Hepatocyte (in vitro differentiated cells): ENCODE measurements at places on chromosomes 16 and 17.

GRCh38 chr17:27651411-27652345 lies 20.7 kb downstream of the LGALS9 start:
- peak; percentile 50 for DNase-seq

- no peak for DNase-seq
Observed at GRCh38 chr17:34207572-34207971, 47.5 kb upstream of the CCL2 start.

DNA sequence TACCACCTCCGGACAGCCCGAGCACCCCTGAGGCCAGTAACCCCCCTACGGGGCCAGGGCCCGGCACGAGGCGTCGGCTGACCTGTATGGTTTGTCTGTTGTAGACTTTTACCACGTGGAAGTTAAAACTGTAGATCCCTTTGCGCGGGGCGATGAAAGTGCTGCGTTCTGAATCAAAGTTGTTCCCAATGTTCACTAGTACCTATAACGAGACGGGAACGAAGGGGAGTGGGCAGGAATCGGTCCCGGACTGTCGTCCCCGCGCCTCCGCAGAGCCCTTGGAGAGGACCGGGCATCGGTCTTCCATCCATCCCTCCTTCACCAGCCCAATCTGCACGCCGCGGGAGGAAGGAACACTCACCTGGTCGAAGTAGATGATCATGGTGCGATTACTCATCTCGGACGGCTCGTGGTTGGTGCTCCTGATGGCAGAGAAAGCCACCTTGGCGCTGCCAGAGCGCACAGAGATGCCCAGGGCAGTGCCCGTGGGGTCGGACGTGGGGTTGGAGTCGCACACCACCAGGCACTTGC lies 732 bp downstream of the CBLN1 start:
- DNase-seq, result no peak

GRCh38 chr17:78133971-78134898 lies 3.7 kb downstream of the TMC8 start:
- peak; percentile 57 for DNase-seq

GRCh38 chr17:28807925-28808634 lies 34.5 kb downstream of the FAM222B start:
- peak; percentile 38 for DNase-seq

GRCh38 chr17:59415397-59415796 lies 83.9 kb downstream of the YPEL2 start:
- peak; percentile 33 for DNase-seq

- peak; percentile 64 for DNase-seq
Observed at GRCh38 chr17:7886227-7887037, 2.2 kb upstream of the CHD3 start.

DNA sequence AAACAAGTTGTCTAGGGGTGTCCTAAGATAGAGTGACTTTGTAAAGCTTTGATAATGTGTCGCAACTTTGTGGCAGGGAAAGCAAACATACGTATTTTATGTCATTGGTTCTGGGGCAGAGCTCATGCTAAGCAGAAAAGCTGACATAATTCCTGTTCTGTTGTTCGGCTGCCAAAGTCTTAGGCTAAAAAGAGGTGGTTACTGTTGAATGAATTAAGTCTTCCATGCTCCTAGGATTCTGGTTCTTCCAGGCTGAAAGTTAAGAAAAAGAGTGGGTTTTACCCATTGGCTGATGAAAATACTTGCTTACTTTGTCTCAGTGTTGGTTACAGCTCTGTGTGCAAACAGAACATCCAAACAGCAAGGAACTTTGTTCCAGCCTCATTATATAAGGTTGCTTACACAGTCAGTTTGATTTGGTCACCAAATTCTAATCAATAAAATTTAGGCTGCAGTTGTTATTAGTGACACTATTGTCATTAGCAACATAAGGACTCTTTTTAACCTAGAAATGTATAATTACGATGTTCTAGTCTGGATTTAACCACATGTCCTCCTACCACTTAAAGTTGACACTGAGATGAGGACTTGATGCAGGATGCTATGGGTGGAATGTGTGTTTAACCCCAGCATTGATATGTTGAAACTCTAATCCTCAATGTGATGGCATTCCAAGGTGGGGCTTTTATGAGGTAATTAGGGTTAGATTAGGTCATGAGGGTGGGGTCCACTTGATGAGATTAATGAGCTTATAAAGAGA lies 114.0 kb upstream of the GOT2 start:
- DNase-seq, result no peak
